Astrocyte (in vitro differentiated cells and primary cell): ENCODE measurements at places on chromosomes 5 and 9.
A peak's percentile ranks its signal among the peaks of the same experiment; 100 is the strongest.

DNA sequence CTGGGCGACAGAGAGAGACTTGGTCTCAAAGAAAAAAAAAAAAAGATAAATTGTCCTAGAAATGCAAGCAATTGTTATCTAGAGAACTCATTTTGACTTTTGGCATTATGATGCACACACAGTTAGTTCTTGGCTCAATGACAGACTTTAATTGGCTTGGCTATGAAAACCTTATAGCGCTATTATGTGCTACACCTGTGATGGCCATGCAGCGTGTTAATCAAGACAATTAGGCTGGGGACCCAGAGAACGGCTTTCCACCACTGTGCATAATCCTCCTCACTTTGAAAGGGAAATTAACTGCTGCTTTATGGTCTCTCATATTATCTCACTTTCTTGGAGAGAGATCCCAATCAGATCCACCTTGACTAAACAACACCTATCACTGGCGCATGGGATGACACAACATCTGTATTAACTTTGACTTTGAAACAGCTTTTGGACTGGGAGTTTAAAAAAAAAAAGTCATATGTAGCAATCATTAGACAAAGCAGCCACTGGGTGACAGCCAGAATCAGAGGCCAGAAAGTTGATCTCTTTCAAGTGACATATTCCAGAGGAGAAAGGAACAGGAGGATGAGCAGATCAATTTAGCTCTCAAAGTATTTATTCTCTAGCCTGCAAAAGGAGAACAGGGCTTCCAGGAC lies 132.5 kb downstream of the PPP2R2B start:
- no peaks in the 10 kb centered on the region for H3K36me3 ChIP-seq
- no peak overlapping the region for H3K27ac ChIP-seq
- H3K4me1 ChIP-seq = peaks cover 11% of the 10 kb centered on the region
- DNase-seq = no peak

GRCh38 chr5:111229221-111229835 lies 5.1 kb downstream of the CAMK4 start:
- no peak for DNase-seq
- H3K36me3 ChIP-seq = no peaks in the 10 kb centered on the region
- H3K27ac ChIP-seq = no peak overlapping the region

DNA sequence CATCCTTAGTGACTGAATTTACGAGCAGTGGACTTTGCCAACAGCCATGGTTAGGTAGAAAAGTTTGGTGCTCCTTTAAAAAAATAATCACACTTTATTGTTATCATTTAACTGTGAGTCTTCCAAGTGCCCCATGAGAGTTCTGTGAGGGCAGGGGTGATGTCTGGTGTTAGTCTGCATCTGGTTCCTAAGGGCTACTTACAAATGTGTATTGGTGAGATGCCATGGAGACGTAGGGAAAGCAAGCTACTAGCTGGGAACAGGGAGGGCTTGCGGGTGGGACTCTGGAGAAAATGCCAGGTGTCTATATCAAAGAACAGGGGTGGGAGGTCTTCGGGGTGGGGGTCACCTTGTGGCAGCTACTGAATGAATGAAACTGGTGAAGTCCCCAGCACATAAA lies 47.1 kb upstream of the EBF1 start:
- H3K27ac ChIP-seq = no peak overlapping the region
- DNase-seq = no peak
- no peaks in the 10 kb centered on the region for H3K4me1 ChIP-seq
- no peak overlapping the region for H3K4me3 ChIP-seq
- no peaks in the 10 kb centered on the region for H3K36me3 ChIP-seq

DNA sequence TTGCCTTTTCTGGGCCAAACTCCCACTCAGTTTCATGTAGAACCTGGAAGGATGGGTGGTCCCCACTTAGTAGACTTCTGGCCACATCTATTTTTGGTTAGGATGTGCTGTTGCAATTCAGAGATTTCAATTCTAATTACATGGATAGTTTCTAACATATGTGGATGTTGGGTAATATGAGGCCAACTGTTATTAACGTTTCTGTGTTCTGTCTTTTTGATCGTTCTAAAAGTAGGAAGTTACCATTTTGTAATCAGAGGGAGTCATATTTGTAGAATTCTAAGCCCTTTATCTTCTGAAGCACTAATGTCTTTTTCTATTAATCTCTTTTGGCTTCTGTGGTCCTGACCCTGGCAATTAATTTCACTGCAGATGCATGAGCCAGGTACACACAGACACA lies 141.6 kb upstream of the SPEF2 start:
- no peaks in the 10 kb centered on the region for H3K27me3 ChIP-seq
- H3K36me3 ChIP-seq = no peaks in the 10 kb centered on the region
- no peak for DNase-seq
- no peak overlapping the region for H3K4me3 ChIP-seq
- no peak overlapping the region for H3K27ac ChIP-seq

DNA sequence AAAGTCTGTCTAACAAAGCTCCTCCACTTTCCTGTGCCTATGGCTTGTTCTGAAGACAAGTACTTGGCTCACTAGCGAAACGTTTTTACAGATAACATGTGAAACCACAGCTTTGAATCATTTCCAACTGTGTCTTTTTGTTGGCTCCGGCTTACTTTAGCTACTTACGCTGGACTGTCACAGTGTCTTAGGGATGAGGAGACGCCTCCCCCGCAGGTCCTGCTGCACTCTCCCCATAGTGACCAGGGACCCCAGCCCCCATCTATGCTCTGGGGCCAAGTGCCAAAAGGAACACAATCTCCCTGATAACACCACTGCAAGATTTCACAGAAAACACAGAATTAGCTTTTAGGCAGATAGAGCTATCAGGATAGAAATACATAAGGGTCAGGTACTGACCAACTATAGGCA lies 219.1 kb downstream of the ADAMTS6 start:
- H3K36me3 ChIP-seq = peaks cover 19% of the 10 kb centered on the region
- no peak overlapping the region for H3K4me3 ChIP-seq
- peak; percentile 95 for DNase-seq

- H3K27me3 ChIP-seq = peaks cover 94% of the 10 kb centered on the region
- H3K4me3 ChIP-seq = no peak overlapping the region
- DNase-seq = no peak
Observed at GRCh38 chr5:135040034-135040332, 6.0 kb upstream of the PITX1 start.

DNA sequence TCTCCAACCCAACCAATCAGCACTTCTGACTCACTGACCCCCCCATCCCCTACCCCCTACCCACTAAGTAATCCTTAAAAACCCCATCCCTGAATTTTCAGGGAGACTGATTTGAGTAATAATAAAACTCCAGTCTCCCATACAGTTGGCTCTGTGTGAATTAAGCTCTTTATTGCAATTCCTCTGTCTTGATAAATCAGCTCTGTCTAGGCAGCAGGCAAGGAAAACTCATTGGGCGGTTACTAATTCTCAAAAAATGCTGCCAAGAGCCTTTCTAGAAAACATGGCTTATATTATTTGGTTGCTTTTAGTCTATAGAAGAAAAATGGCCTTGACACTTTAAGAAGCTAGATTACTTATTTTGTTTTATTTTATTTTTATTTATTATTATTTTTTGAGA lies 131.7 kb downstream of the SUSD1 start:
- H3K27ac ChIP-seq = peak overlapping the region; percentile 88
- H3K27me3 ChIP-seq = no peaks in the 10 kb centered on the region
- H3K4me1 ChIP-seq = peaks cover 43% of the 10 kb centered on the region
- no peak overlapping the region for H3K4me3 ChIP-seq

GRCh38 chr5:147340941-147341340 lies 106.1 kb downstream of the STK32A start:
- H3K27ac ChIP-seq = no peak overlapping the region
- DNase-seq = no peak
- no peak overlapping the region for H3K4me3 ChIP-seq
- H3K4me1 ChIP-seq = no peaks in the 10 kb centered on the region

DNA sequence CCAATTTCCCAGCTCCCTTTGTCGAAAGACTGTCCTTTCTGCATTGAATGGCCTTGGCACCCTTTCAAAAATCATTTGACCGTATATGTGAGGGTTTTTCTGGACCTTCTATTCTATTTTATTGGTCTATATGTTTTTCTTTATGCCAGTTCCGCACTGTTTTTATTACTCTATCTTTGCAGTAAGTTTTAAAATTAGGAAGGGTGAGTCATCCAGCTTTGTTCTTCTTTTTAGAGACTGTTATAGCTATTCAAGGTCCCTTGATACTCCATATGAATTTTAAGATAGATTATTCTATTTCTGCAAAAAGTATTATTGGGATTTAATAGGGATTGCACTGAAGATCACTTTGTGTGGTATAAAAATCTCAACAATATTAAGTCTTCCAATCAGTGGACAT lies 44.2 kb upstream of the STARD4 start:
- no peaks in the 10 kb centered on the region for H3K36me3 ChIP-seq
- peaks cover 9% of the 10 kb centered on the region for H3K4me1 ChIP-seq
- no peak for DNase-seq
- H3K4me3 ChIP-seq = no peak overlapping the region
- no peaks in the 10 kb centered on the region for H3K27me3 ChIP-seq

- H3K27me3 ChIP-seq = peaks cover 3% of the 10 kb centered on the region
- H3K4me1 ChIP-seq = no peaks in the 10 kb centered on the region
- H3K27ac ChIP-seq = no peak overlapping the region
- H3K4me3 ChIP-seq = no peak overlapping the region
Observed at GRCh38 chr9:96186591-96187011, 115.4 kb downstream of the HSD17B3 start.

- no peak overlapping the region for H3K27ac ChIP-seq
- no peak for DNase-seq
- peaks cover 2% of the 10 kb centered on the region for H3K4me1 ChIP-seq
- no peak overlapping the region for H3K4me3 ChIP-seq
- H3K36me3 ChIP-seq = no peaks in the 10 kb centered on the region
- no peaks in the 10 kb centered on the region for H3K27me3 ChIP-seq
Observed at GRCh38 chr5:108820983-108821382, 73.3 kb downstream of the FER start.

DNA sequence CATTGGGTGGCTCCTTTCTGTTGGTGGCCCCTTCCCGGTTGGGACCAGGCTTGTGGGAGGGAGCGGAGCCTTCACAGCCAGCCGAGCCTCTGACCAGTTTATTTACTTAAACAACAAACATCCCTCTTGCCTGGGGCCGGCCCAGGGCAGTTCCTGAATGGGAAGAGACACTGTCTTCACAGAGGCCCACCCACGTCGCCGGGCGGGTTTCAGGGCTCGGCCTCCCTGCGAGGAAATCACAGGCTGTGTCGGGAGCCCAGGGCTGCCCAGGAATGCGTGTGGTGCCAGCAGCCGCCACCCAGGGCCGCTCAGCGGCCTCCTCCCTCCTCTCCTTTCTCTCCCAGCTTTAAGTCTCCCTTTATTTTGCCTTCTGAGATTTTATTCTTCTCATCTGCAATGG lies 132.5 kb downstream of the HSD17B3 start:
- no peaks in the 10 kb centered on the region for H3K4me1 ChIP-seq
- H3K27ac ChIP-seq = no peak overlapping the region
- no peak overlapping the region for H3K4me3 ChIP-seq
- H3K36me3 ChIP-seq = no peaks in the 10 kb centered on the region

- H3K4me3 ChIP-seq = no peak overlapping the region
- H3K27me3 ChIP-seq = no peaks in the 10 kb centered on the region
- no peaks in the 10 kb centered on the region for H3K36me3 ChIP-seq
Observed at GRCh38 chr5:61591859-61592258, 259.8 kb downstream of the ZSWIM6 start.

GRCh38 chr5:103424453-103425205 lies 138.0 kb downstream of the NUDT12 start:
- H3K4me1 ChIP-seq = peaks cover 24% of the 10 kb centered on the region
- no peaks in the 10 kb centered on the region for H3K27me3 ChIP-seq
- no peak overlapping the region for H3K4me3 ChIP-seq
- peak overlapping the region; percentile 77 for H3K27ac ChIP-seq
- peak; percentile 87 for DNase-seq

DNA sequence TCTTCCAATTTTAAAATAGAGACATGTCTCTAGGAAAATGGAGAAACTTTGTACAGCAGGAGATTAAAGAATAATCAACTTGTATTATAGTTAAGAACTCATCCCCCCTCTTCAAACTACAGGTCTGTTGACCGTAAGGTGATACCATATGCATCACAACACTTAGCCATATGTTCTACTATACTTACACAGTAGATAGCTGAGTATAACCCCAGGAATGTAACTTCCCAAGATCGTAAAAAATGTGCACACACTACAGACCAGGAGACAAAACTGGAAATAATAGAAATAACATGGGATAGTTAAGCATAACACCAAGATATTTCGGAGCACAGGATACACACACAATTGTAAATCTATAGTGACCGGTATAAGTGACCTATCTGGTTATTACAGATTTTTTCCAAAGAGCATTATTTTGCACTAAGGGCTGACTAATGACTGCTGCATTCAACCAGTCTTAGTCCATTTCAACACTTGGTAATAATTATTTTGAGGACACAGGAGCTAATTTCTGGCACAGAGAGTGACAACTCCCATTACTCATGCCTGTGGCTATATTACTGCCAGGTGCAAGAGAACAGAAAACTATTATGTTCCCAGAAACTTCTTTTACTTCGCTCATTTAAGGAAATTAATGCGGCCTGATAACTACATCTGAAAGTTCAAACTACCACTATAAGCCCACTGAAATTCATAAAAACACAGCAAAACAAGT lies 15.4 kb upstream of the ZNF622 start:
- no peaks in the 10 kb centered on the region for H3K4me1 ChIP-seq
- H3K36me3 ChIP-seq = no peaks in the 10 kb centered on the region
- no peak for DNase-seq
- H3K4me3 ChIP-seq = no peak overlapping the region
- no peak overlapping the region for H3K27ac ChIP-seq

DNA sequence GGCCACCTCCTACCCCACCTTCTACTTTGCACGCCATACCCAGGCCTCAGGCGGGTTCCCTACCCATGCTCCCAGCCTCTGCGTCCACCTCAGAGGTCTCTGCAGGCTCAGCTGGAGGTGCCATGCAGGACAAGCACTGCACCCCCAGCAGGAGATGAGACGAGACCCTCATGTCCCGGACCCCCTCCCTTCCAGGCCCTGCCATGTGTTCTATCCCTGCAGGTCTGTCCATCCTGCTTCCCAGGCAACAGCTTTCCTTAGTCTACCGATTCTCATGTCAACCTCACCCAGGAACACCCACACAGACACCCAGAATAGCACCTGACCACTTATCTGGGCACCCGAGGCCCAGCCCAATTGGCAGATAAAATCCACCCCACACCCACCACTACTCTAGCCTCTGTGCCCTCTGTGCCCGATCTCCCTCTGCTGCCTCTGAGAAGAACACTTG lies 52.1 kb downstream of the SEMA4D start:
- DNase-seq = no peak
- H3K27ac ChIP-seq = no peak overlapping the region
- H3K4me3 ChIP-seq = no peak overlapping the region
- peaks cover under 1% of the 10 kb centered on the region for H3K27me3 ChIP-seq
- H3K4me1 ChIP-seq = peaks cover 9% of the 10 kb centered on the region
- H3K36me3 ChIP-seq = no peaks in the 10 kb centered on the region
